ENCODE measurements at places on chromosomes 2 and 18.

- peaks cover 32% of the 10 kb centered on the region for H3K4me1 ChIP-seq
- DNase-seq: no peak
- H3K4me3 ChIP-seq: no peak overlapping the region
- no peaks in the 10 kb centered on the region for H3K27me3 ChIP-seq
- no peaks in the 10 kb centered on the region for H3K36me3 ChIP-seq
Measured at GRCh38 chr2:201203916-201204654, 21.1 kb downstream of the CASP10 start.

DNA sequence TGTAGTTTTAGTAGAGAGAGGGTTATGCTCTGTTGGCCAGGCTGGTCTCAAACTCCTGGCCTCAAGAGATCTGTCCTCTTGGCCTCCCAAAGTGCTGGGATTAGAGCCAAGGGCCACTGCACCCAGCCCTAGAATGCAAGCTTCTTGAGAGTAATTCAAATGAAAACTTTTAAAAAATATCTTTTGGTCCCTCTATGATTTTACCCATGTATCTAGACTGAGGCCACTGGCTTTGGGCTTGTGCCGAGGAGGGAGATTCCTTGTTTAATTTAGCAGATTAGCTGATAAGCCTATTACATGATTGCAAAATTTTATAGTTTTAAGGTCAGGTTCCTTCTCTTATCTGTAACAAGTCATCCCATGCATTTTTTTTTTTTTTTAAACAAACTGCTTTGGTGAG lies 59.5 kb upstream of the CCDC195 start:
- no peak overlapping the region for H3K27ac ChIP-seq
- no peaks in the 10 kb centered on the region for H3K27me3 ChIP-seq
- peaks cover 46% of the 10 kb centered on the region for H3K36me3 ChIP-seq
- H3K4me1 ChIP-seq: peaks cover 8% of the 10 kb centered on the region

- peaks cover 6% of the 10 kb centered on the region for H3K4me1 ChIP-seq
- peak overlapping the region; percentile 76 for H3K27ac ChIP-seq
- peaks cover 15% of the 10 kb centered on the region for H3K27me3 ChIP-seq
- no peaks in the 10 kb centered on the region for H3K36me3 ChIP-seq
- peak overlapping the region; percentile 95 for H3K4me3 ChIP-seq
Measured at GRCh38 chr2:60735496-60736250, 20.4 kb upstream of the PAPOLG start.

- peaks cover 9% of the 10 kb centered on the region for H3K27me3 ChIP-seq
- H3K27ac ChIP-seq: no peak overlapping the region
- H3K4me1 ChIP-seq: no peaks in the 10 kb centered on the region
- no peak overlapping the region for H3K4me3 ChIP-seq
Measured at GRCh38 chr2:198136142-198136541, 331.7 kb downstream of the PLCL1 start.

DNA sequence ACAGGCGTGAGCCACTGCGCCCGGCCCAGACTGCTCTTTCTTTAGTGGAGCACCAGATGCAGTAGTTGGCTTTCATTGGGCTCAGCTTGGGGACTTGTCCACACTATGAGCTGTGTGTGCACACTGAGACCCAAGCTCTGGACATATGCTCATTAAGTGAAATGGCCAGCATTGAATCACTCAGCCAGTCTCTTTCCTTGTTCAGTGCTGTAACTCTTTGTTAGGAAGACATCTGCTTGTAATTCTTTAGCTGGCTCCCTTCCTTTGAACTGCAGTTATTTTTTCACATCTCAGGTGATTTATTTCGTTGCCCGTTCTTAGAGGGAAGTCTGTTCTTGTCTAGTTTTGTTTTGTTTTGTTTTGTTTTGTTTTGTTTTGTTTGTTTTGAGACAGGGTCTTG lies 70.5 kb downstream of the CAB39 start:
- H3K36me3 ChIP-seq: peaks cover 44% of the 10 kb centered on the region
- no peak for DNase-seq
- no peak overlapping the region for H3K4me3 ChIP-seq
- H3K27ac ChIP-seq: no peak overlapping the region
- peaks cover 58% of the 10 kb centered on the region for H3K4me1 ChIP-seq

DNA sequence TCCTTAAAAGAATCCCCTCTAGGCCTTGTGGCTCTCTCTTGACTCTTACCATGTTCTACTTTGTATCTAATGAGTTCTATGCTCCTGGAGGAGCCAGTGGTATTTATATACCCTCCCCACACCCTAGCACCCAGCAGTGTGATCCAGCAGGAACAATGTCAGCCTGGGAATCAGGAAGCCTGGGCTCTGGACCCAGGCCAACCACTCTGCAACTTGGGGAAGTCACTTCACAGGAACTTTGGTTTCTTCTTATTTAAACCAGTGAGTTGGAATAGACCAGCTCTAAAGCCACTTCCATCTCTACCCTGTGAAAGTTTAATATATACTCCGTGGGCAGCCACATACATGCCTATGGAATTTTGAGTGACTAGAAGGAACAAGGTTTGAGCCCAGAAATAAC lies 11.6 kb upstream of the SPTBN1 start:
- H3K27ac ChIP-seq: no peak overlapping the region
- H3K4me3 ChIP-seq: no peak overlapping the region
- peaks cover 5% of the 10 kb centered on the region for H3K27me3 ChIP-seq
- H3K36me3 ChIP-seq: no peaks in the 10 kb centered on the region
- DNase-seq: no peak
